Muscle of arm (tissue), 14 donors: ENCODE measurements at places on chromosomes 2 and 18. TPM values are rescaled to one million over a fixed set of nuclear protein-coding genes. Genes with fewer than 3 reads are reported as not detected.

- DNase-seq = no peak
These were observed 77.9 kb downstream of the NRP2 start for GRCh38 chr2:205760157-205760556.

GRCh38 chr2:26279886-26280285 is 35.1 kb downstream of the HADHB start:
- no peak for DNase-seq

- no peak for DNase-seq
These were observed 102.0 kb downstream of the HIBCH start for GRCh38 chr2:190217616-190218015.

DNA sequence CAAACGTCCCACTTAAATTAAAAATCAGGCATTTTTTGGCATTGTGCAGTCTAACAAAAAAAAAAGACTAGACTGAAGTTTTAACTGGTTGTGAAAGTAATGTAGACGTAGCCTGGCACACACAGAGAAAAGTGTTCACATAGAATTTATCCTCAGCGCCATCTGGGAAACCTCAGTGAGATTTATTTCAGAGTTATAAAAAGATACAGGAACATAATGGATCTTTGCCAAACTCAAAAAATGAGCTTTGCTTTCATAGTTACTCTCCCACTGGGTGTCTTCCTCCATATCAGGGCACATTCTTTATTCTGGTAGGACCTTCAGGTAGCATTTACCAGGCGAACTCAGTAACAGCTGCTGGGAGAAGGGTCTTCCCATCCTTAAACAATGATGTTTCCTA is 532.4 kb upstream of the SALL3 start:
- DNase-seq = no peak

GRCh38 chr18:22211657-22212056 is 42.3 kb downstream of the GATA6 start:
- no peak for DNase-seq

GRCh38 chr2:239365071-239365781 is 35.6 kb downstream of the HDAC4 start:
- no peak for DNase-seq

- DNase-seq = no peak
These were observed 107.3 kb upstream of the FZD5 start for GRCh38 chr2:207876842-207877535.

- DNase-seq = no peak
These were observed 7.3 kb upstream of the NT5DC4 start for GRCh38 chr2:112713585-112713925.

DNA sequence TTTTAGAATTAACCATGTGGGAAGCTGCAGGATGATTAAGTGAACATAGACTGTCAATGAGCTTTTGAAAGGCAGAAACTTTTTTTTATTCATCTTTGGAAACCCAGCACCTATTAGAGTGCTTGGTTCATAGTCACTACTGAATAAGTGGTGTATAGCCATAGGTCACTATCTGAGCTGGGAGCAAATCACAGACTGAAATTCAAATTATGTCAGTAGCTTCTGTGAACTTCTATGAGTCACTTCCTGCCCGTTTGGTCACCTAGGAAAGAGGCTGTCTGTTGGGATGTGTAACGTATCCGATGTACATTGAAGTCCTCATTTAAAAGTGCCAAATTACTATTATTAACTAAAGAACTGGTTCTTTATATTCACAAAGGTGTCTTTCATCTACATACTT is 20.5 kb upstream of the SLC40A1 start:
- no peak for DNase-seq

- DNase-seq = no peak
These were observed 56.6 kb upstream of the IGFBP2 start for GRCh38 chr2:216576616-216577015.

DNA sequence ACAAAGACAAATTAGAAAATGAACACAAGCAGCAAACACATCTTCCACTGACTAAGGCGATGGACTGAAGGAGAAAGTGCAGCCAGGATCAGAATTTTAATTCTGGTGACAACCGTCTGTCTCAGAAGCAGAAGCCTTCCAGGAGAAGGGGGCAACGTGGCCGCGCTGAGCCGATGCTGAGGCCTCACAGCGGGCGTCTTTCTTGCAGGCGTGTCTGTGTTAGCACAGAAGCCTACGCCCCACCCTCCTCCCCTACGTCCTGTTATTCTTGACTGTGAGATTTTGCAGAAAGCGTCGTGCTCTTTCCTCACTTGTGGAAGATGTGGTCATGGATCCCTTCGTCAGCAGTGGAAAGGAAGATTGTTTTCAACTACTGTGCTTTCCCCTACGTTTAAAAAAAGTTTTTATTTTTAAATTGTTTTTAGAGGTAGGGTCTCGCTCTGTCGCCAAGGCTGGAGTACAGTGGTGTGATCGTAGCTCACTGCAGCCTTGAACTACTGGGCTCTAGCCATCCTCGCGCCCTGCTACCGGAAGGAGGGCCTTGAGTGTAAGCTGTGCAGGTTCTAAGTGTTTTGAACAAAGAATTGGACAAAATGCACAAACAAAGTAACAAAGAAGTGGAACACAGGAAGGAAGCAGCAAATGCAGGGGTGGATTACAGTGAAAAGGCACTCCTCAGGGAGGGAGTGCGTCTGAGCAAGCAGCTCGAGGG is 422.0 kb downstream of the GALR1 start:
- no peak for DNase-seq

DNA sequence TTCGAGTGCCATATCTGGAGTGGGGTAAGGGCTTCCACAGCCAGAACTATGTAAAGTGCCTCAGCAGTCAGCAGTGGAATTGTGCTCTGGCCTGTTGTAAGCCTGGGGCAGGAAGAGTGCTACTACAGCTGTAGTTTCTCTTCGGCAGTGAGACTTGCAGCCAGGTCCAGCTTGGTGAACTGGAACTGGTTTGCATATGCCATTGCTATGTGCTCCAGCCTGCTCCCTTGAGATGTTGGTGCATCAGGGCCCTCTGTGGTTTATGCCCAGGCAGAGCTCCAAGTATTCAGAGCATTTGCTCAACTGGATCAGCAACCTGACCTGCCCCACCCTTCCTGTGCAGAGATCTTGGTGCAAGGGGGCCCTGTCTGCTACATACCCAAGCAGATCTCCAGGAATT is 47.8 kb downstream of the ZNF804A start:
- DNase-seq = no peak

- no peak for DNase-seq
These were observed 40.7 kb downstream of the VIT start for GRCh38 chr2:36737131-36737750.

- no peak for DNase-seq
These were observed 81.6 kb downstream of the MAP2 start for GRCh38 chr2:209505410-209505809.

GRCh38 chr2:163733956-163734355 is 1.9 kb downstream of the FIGN start:
- no peak for DNase-seq

- no peak for DNase-seq
These were observed 290.3 kb upstream of the MMADHC start for GRCh38 chr2:149877913-149878312.

- no peak for DNase-seq
These were observed 50.9 kb upstream of the PHLPP1 start for GRCh38 chr18:62664414-62664813.

DNA sequence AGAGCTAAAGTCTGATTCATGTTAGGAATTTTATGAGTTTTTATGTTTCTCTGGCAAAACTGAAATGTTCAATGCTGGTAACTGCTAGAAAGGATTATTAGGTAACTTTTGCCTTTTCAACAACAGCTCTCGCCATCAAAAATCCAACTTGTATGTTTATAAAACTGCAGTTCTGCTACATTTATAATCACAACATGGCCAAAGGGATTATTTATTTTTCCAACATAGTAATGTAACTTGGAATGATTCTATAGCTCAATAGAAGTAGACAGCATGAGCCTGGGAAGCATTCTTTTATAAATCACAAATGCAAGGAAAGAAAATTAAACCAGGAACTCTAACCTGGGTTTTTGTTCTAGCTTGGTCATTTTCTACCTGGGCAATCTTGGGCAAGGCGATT is 470.9 kb downstream of the TGIF1 start:
- DNase-seq = no peak

- no peak for DNase-seq
These were observed 549.0 kb upstream of the PKDCC start for GRCh38 chr2:41498781-41499180.

GRCh38 chr2:1663621-1664020 is 80.7 kb downstream of the PXDN start:
- DNase-seq = no peak

GRCh38 chr2:20106746-20107145 is 55.3 kb upstream of the LAPTM4A start:
- no peak for DNase-seq

DNA sequence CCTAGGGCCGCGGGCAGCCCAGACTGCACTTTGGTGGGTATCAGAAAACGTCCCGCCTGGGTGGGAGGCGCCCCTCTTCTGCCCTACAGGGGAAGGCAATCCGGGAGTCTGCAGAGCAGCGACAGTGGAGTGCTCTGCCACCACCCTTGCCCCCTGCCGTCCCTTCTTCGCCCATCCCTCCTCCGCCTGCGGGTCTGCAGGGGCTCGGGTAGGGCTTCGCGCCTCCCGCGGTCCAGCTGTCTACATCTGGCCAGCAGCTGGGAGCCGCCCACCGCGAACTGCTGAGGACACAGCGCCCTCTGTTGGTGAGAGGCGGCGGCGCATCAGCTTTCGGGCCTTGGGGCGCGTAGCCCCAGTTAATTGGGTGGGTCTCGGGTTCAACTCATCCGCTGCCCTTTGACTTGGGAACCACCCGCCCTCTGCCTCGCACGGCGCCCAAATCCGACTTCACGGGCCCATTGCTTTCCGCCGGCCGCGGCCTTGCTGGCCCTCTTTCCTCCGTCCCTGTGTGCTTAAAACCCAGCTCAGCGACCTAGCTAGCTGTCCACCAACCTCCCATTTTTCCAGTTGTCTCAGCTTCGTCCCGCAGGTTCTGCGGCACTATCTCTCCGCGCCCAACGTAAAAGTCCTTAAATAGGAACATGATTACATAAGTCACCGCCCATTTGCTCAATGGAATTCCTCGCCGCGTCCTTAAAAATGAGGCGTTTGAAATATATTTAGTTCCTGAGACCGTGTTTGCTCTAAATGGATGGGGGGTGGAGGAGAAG is 17.6 kb downstream of the WNT10A start:
- DNase-seq = peak; percentile 69

GRCh38 chr2:226671141-226671676 is 128.4 kb downstream of the IRS1 start:
- no peak for DNase-seq

DNA sequence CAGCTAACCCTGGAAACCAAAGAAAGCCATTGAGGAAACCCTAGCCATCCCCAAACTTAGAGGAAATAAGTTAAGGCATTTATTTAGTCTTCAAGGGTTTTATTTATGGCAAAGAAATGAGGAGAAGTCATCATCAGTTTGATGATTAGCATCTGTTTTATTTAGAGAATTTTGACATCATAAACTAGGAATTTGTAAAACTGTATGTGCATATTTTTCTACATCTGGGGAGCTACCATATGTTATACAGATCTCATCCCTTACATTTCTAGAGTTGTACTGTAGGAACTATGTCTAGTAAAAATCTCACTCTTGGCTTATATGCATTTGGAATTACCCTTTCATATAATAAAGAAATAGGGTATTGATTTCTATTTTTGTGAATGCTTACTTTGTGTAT is 48.7 kb downstream of the FMNL2 start:
- no peak for DNase-seq

GRCh38 chr2:199819746-199820145 is 31.2 kb downstream of the FTCDNL1 start:
- no peak for DNase-seq

- peak; percentile 90 for DNase-seq
These were observed 25.8 kb upstream of the SLC14A2 start for GRCh38 chr18:45589356-45590035.

GRCh38 chr2:216696321-216696720 is 972 bp upstream of the IGFBP5 start:
- DNase-seq = no peak

DNA sequence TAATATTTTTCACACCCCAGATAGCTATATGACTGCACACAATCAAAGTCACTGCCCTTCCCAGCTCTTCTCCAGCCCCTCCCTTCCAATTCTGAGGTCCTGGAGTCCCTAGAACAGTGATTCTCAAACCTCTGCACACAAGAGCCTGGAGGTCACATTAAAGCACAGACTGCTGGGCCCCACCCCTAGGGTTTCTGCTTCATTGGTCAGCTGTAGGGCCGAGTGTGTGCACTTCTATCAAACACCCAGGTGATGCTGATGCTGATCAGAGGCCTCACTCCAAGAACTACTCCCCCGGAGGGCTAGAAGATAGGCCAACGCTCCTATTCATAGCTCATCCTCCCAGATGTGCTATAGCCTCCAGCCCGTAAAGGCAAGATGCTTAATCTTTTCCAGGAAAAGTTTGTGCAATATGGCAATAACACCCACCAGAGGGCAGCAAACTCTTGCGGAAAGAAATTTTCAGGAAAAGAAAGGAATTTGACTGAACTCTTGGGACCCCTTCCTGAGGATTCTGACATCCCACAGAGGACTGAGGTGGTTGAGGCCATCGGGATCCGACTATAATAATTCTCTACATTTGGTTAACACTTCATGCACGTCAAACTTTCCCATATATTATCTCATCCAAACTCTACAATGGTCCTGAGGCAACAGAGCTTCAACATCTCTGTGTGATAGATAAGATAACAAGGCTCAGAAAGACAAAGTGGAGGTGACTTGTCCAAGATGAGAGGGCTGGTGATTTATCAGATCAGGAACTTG is 194.2 kb upstream of the PKDCC start:
- peak; percentile 67 for DNase-seq

DNA sequence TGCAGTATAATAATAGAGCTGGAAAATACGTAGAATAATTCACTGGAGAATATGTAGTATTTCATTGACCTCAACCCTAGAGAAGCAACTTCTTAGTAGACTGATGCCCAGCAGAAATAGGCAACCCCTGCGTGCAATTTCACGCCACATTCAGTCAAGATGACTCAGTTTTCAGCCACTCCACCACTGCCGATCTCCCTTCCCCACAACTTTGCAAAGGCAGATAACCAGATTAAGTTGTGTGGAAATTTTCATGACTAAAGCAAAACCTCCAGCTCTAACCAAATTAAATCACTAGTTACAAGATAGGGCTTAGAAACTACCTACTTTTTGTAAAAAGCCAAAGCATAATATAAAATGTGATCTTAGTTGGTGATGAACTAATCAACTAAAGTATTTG is 63.3 kb upstream of the STK17B start:
- DNase-seq = no peak

GRCh38 chr2:119671016-119671415 is 8.0 kb upstream of the TMEM177 start:
- no peak for DNase-seq

Gene VAMP5
- polyA plus RNA-seq = 44.4 TPM

Gene PTPRN
- 0.28 TPM for polyA plus RNA-seq

Gene SRD5A2
- not detected for polyA plus RNA-seq

Gene COL3A1
- 6,568 TPM for polyA plus RNA-seq

Gene KIF5C
- 32.2 TPM for polyA plus RNA-seq

Gene TWSG1
- 42.0 TPM for polyA plus RNA-seq

Gene PLGLB1
- 6.3 TPM for polyA plus RNA-seq
